Cerebellar nuclear complex (tissue), 1 donor: ENCODE measurements at places on chromosomes 6 and 20.

DNA sequence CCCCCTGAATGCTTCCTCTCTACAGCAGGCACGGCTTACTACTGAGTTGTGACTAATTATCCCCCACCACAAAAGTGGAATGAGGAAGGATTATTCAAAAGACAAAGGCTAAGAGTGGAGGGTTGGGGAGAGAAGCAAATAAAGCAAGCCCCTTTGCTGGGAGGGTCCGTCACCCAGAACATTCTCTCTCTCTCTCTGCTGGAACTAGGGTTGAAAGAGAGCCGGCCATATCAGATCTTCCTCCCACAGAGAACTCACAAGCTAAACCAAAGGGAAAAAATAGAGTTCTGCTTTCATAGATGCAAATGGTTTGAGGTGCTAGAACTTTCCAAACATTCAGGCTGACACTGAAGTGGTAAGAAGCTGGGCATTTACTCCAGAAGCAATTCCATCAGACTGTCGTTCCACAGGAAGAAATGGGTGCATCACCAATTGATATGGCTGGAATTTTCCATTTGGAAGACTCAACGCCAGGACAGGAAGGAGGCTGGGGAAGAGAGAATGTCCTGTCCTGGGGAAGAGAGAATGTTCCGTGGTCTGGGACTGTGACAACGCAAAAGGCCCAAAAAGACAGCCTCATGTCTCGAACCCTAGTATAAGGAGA is 7.9 kb downstream of the ZMYND8 start:
- DNase-seq = peak; percentile 38

DNA sequence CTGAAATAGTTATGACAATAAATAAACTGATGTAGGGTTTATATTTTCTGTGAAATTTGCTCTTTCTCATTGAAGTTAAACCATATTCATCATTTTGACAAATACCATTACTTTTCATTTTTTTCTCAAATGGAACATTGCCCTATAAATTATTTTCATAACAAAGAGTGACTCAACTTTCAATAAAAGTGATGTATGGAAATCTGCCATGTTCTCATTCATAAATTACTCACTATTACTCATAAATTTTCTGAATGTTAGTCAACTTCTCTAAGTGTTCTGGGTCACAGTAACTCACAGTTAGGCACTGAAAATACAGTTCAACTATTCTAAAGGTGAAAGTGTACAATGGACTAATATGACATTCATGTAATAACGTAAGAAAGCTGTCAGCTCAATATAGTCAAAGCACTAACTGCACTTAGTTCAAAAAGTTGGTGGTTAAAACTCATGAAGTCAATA is 19.0 kb upstream of the STX11 start:
- no peak for DNase-seq

DNA sequence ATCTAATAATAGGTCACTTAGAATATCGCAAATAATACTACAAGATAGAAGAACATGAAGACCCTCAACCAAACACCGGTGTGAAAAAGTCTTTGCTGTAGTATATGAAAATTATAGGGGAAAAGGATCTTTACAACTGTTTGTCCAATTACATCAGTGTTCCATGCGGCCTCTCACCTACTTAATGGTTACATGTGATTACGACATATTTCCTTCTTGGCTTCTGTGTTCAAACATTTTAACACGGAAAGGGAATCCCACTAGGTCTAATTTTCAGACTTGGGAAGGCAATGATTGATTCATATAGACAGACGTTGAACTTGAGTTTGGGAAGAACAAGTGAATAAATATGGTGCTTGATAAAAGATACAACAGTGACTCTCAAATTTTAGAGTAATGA is 273.4 kb downstream of the KIF16B start:
- DNase-seq = no peak

- no peak for DNase-seq
These were observed 18.1 kb downstream of the SNX3 start for GRCh38 chr6:108242721-108243120.

- DNase-seq = no peak
These were observed at the start of gene NFATC2 for GRCh38 chr20:51542571-51543421. Gene NFATC2, minus strand, starts transcription at chr20:51542719. Its CDS starts 220 bp downstream, at chr20:51542499.

DNA sequence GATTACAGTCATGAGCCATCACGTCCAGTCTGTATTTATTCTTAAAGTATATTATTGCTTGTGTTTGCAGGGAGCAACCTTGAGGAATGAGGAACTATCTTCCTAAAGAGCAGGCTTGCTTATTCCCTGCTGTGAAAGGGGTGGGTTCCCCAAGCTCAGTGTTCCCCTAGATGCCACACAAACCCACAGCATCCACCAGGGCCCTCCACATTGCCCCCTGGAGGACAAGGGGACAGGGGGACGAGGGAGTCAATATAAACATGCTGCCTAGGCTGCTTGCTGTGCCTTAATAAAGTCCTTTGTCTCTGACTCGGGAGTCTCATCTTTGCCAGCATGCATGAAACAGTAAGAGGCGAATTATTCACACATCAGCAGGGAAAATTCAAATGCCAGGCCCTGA is 8.0 kb upstream of the IDH3B start:
- DNase-seq = no peak

GRCh38 chr6:25441663-25442270 is 162.6 kb downstream of the CARMIL1 start:
- DNase-seq = no peak

GRCh38 chr6:44481056-44481455 is 93.5 kb downstream of the CDC5L start:
- DNase-seq = no peak

GRCh38 chr20:42255821-42256220 is 637.6 kb upstream of the CHD6 start:
- DNase-seq = no peak

DNA sequence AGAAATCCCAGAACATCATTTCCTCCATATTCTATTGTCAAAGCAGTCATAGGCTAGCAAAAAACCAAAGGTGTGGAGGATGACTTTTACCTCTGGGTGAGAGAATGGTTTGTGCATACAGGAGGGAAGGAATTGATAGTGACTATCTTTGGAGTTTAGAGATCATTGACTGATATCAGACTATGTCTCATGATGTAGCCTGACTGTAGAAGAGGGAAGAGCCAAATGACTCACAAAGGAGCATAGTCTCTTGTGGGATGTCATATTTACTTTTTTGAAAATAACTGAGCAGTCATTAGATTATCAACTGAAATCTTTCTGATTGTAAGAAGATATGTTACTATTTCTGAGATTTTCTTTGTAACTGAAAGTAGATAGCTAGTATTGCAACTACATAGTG is 158.5 kb downstream of the FLRT3 start:
- DNase-seq = no peak

DNA sequence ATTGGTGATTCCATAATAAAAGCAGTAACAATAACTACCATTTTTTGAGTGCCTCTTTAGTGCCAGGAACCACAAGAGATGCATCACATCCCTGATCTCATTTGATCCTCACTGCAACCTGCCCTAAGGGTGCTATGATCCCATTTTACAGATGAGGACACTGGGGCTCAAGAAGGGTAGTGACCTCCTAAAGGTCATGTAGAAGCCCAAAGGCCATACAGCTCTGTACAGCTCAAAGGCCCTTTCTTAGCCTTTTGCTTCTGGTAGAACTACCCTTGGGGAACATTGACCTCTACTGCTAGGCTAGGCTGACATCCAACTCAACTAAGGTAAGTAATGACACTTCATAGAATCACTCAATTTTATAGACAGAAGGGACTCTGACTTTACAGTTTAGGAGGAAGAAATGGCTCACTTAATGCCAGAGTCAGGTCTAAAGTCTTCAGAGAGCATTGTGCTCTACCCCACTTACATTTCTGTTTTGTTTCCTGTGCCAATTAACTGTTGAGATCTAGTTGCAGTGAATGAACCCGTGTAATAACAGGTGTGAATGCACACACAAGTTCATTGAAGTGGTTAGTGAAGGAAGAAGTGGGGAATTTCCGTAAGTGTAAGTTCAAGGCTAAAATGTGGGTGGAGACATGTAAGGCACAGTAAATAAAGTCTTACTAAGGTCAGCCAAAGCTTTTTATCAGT is 10.7 kb downstream of the SLC9A8 start:
- no peak for DNase-seq

GRCh38 chr6:162825597-162825996 is 97.8 kb downstream of the PACRG start:
- no peak for DNase-seq

DNA sequence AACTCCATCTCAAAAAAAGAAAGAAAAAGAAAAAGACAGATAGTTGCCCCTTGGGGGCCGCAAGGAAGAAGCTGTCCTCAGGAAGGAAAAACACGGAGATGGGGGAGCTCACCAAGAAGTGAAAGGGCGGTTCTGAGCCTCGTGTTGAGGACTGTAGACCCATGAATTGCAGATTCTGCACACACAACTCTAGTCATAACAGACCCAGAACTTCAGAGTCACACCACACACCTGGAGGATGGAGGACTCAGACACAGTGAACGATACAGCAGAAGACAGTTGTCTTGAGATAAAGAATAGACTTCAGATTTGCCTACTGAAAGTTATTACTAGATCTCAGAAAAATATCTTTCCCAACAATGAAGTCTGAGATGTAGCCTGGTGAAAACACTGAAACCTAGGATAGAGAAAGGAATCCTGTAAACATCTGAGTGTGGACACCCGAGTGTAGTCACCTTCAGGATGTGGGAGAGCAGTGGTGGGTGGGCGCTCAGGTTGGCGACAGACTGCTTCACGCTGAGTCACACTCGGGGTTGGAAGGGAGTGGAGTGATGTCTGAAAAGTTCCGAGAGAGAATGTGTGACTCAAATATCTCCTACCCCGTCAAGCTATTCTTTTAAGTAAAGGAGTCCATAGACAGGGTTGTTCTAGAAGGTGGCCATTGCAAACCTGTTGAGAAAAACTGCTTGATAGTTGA is 88.1 kb downstream of the MAP3K4 start:
- DNase-seq = no peak

DNA sequence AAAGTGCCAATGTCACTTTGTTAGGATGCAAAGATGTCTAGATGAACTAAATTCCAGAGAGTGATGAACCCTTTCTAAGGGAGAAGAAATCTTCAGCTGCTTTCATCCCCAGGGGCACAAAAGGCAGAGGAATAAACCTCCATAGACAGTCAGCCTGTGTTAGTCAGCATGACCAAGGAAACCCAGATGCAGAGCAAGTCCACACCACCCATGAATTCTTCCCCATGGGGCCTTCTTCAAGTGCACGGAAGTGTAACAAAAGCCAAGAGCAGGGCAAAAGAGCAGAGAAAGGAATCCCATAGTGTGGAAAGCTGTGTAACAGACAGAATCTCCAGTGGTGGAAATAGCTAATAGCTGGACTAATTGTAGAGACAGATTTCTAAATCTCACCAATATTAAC is 50.0 kb downstream of the DCDC2 start:
- DNase-seq = no peak

DNA sequence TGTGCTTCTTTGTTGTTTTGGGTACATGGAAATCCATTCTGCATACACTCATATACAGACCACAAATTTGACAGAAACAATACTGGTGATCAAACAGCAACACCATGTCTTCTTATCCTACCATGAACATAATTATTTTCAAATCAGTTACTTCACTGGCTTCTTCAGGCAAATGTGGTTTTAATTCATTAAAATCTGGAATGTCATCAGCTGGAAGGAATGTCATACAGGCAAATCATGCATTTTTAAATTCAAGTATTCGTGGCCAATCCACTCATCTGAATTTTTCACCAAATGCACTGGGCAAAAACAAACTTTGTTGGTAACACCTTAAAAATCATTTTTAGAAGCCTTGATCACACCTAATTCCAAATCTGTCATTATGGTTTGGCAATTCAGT is 59.3 kb downstream of the KIF6 start:
- no peak for DNase-seq

DNA sequence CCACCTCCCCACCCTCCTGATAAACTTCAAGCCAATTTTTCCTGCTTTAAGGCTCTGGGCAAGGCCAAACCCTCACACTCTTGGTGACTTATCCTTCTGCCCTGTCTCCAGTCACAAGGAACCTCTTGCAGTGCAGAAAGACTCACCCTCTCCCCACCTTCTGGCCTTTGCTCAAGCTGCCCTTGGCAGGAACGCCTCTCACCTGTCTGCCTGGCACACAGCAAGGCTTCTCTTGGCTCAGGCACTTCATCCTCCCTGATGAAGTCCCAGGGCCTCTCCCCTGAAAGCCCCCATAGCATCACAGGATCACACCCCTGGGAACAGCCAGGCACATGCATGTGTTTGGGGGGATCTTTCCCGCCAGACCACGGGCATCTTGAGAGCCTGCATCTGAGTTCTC is 68.8 kb upstream of the NNAT start:
- no peak for DNase-seq

DNA sequence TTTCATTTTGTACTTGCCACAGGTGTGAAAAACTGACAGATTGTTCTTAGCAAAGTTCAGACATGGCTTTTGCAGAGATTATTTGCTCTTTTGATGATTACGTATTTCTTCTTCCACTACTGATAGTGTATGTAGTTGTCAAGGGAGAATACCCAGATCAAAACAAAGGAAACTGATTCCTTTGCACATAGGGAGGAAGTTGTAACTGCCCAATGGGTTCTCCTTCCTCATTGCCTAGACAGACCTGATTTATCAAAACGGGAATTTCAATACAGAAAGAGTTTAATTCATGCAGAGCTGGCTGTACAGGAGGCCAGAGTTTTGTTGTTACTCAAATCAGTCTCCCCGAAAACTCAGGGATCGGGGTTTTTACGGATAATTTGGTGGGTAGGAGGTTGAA is 214.7 kb downstream of the BCAS1 start:
- no peak for DNase-seq

DNA sequence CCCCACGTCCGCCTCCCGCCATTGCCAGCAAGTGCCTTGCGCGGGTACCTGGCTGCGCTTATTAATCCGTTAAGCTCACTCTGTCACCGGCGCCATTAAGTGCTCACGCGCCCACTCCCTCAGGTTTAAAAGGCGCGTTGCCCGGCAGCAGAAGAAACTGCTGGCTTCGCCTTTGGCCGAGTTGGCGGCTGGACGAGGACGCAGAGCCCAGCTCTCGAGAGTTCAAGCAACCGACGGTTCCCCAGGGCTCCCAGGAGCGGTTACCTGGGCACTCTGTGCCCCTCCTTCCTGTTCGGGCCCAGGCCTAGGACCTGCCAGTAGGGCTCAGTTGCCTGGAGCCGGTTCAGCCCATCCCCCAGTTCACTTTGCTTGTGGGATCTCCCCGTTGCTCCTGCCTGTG is at the start of gene GGTLC1:
Gene GGTLC1, minus strand, starts transcription at position 219 of the 400 bp plus-strand sequence. CDS start 2,168 bp downstream, outside the sequence.
- DNase-seq = no peak

GRCh38 chr20:3420211-3420707 is 12.8 kb upstream of the DNAAF9 start:
- no peak for DNase-seq

DNA sequence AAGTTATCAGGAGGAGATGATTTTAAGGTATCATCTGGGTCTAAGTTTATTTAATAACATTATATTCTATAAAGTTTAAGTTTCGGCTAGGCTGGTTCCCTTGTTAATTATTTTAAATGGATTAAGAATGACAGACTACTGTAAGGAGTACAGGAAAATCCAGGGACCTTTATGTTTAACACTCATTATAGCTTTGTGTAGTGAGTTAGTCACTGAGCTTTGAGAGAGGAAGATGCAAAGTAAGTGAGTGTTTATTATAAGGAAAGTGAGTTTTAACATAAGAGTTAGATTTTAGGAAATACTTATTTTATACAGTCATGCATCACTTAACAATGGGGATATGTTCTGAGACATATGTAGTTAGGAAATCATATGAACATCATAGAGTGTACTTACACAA is 485.5 kb downstream of the MMUT start:
- no peak for DNase-seq
